Colonic mucosa (tissue), 4 donors: ENCODE measurements at places on chromosomes 13 and 19. TPM values are rescaled to one million over a fixed set of nuclear protein-coding genes. Genes with fewer than 3 reads are reported as not detected.

MYO16 gene
- total RNA-seq = 0.05 TPM

LILRB4 gene
- 2.8 TPM for total RNA-seq

SIGLEC7 gene
- total RNA-seq = 1.0 TPM

ZNF302 gene
- total RNA-seq = 11.8 TPM

PMIS2 gene
- total RNA-seq = not detected

SLC25A42 gene
- 3.7 TPM for total RNA-seq

CABP5 gene
- total RNA-seq = not detected

LRRC25 gene
- total RNA-seq = 1.4 TPM

INSR gene
- 58.7 TPM for total RNA-seq

TMEM238 gene
- total RNA-seq = 85.9 TPM

B9D2 gene
- 10.4 TPM for total RNA-seq

KLHL1 gene
- not detected for total RNA-seq

- DNase-seq = peak; percentile 85
Observed at GRCh38 chr19:41192574-41193429, at the start of gene CYP2S1. TSS of gene CYP2S1 (plus strand) at chr19:41193219. CDS start at chr19:41193265, 46 bp downstream.

- DNase-seq = no peak
Observed at GRCh38 chr19:13095393-13095784, 7.3 kb downstream of the LYL1 start.

GRCh38 chr13:62387647-62388046 lies 972.0 kb upstream of the PCDH20 start:
- no peak for DNase-seq

GRCh38 chr13:65287405-65287804 lies 1942.7 kb downstream of the PCDH9 start:
- no peak for DNase-seq

- DNase-seq = peak; percentile 89
Observed at GRCh38 chr19:48501494-48502349, 9.9 kb downstream of the LMTK3 start.

DNA sequence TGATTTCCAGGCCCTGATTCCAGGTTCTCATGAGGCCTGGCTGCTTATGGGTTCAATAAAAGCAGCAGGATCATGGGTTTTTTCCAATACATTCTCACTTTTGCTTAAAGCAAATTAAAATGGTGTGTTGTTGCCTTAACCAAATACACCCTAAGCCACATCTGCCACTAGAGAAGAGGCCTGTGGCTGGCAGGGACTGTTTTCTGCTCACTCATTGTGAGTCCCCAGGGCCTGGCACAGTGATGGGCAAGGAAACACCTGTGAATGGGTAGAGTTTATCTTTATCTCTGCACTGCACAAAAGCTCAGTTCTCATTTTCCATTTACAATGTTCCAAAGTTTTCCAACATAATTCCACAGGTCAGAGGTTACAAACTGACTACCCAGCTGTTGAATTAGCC lies 726.0 kb downstream of the UQCRFS1 start:
- DNase-seq = no peak

GRCh38 chr13:81089371-81090157 lies 748.6 kb upstream of the SPRY2 start:
- DNase-seq = no peak

DNA sequence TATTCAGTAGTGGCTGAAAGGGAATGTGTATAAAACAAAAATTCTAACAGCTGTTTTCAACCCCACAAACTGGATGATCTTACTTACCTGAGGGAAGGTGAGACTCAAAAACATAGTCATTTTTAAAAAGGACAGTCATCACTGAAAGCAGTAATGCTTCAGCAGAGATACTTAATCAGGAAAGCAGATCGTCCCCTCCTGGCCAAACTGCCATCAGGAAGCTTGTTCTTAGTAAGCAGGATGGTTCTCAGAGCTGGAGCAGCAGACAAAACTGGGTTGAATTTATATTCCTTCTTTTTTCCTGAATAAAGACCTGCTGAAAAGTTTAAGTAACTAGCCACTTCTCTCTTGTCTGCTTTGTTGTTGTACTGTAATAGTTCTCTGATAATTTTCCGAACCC lies 1156.5 kb downstream of the OLFM4 start:
- no peak for DNase-seq

GRCh38 chr13:102620516-102620915 lies 23.7 kb downstream of the TPP2 start:
- no peak for DNase-seq

DNA sequence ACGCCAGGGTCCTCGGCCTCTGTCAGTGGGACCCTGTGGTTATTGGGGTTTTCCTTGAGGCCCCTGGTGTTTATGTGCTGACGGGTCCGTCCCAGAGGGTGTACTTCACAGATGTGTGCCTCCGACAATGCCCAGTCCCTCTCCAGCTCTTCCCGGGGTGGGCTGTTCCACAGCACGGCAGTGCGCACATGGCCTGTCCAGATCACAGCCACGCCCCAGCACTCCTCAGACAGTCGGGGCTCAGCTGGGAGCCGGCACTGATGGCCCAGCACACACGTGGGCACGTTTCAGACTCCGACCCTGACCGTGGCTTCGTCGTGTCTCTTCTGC lies 16.9 kb upstream of the F7 start:
- no peak for DNase-seq

GRCh38 chr19:30666301-30666803 lies 294.2 kb downstream of the ZNF536 start:
- DNase-seq = peak; percentile 41

GRCh38 chr19:677201-677600 lies 1.0 kb downstream of the FSTL3 start:
- peak; percentile 57 for DNase-seq

- DNase-seq = no peak
Observed at GRCh38 chr19:9941231-9941630, 4.9 kb upstream of the OLFM2 start.

- DNase-seq = no peak
Observed at GRCh38 chr13:109447667-109448066, 338.7 kb downstream of the IRS2 start.

GRCh38 chr19:6778386-6778785 lies 5.9 kb downstream of the VAV1 start:
- no peak for DNase-seq

GRCh38 chr13:76131551-76131950 lies 495.4 kb downstream of the LMO7 start:
- no peak for DNase-seq

GRCh38 chr19:48290401-48290770 lies 20.5 kb downstream of the ZNF114 start:
- no peak for DNase-seq

GRCh38 chr19:11769995-11770394 lies 3.2 kb downstream of the ZNF441 start:
- no peak for DNase-seq

DNA sequence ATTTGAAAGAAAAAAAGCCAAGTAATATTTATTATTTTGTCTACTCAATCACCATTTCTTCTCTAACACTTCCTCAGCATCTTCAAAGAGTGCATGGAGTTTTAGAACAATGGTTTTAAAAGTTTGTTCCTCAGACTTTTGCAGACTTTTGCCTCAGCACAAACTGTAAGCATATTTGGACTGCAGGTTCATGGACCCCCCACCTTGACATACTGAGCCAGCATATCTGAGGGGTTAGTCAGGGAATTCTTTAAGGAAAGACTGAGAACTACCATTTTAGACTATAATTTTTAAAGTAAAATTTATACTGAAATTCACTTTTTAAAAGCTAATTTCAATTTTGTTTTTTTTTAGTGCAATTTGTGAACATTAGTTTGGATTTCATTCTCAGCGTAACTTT lies 1676.8 kb upstream of the PCDH20 start:
- DNase-seq = no peak

DNA sequence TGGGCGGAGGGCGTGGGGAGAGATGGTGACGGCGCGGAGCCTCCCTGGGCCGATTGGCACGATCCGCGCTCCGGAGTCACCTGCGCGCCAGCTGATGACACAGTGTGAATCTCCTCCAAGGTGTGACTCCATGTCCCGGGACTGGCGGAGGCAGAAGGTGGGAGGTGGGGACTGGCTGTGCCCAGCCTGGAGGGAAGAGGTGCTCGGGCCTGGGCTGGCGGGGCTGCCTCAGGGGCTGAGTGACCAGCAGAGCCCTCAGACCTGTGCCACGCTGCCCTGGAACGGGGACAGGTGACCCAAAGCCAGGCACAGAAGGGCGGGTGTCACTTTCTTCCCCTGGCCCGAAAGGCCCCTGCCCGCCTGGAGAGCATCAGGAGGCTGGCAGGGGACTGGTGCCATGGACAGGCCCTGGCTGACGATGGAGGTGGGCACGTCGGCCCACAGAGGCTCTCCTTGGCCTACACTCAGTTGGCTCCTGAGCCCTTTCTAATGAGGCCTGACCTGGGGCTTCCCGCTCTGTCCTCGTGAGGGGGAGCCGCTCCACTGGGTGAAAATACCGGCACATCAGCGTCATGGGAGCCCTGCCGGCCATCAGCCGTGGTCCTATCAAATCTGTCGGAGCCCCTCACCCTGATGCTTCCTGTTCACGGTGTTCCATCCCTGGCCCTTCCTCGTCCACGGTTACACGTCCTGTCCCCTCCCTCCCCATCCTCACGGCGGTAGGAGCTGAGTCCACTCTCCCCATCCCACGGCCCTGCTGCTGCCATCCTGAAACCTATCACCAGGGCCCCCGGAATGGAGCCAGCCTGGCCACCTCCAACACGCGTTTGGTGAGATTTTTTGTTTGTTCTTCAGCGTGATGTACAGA lies 75.6 kb downstream of the SPACA7 start:
- DNase-seq = peak; percentile 12

- no peak for DNase-seq
Observed at GRCh38 chr13:105471673-105472072, 1063.8 kb downstream of the EFNB2 start.

- peak; percentile 68 for DNase-seq
Observed at GRCh38 chr19:45640849-45641273, 1.7 kb upstream of the EML2 start.

GRCh38 chr19:595326-596262 lies 5.9 kb downstream of the HCN2 start:
- DNase-seq = no peak

DNA sequence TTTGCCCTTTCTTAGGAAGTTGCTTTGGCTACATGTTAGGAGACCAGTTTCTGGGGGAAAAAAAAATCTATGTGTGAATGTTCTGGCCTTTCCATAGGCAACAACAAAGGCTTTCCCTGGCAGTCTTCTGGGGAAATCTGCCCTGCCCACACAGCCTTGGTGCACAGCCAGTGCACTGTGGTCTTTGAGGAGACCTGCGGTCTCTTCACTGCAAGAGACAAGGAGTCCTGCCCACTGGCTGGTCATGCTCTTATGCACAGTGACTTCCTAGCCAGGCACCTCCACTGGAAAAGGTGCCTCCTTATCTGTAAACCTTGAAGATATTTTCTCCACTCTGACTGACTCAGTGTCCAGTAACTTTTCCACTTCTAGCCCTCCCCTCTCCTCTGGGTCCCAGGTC lies 155.1 kb downstream of the SUCLA2 start:
- no peak for DNase-seq

GRCh38 chr13:66951426-66951825 lies 278.7 kb downstream of the PCDH9 start:
- no peak for DNase-seq

- no peak for DNase-seq
Observed at GRCh38 chr19:2798733-2799132, 13.4 kb downstream of the THOP1 start.

GRCh38 chr19:41226053-41226873 lies 7.2 kb downstream of the AXL start:
- peak; percentile 74 for DNase-seq

DNA sequence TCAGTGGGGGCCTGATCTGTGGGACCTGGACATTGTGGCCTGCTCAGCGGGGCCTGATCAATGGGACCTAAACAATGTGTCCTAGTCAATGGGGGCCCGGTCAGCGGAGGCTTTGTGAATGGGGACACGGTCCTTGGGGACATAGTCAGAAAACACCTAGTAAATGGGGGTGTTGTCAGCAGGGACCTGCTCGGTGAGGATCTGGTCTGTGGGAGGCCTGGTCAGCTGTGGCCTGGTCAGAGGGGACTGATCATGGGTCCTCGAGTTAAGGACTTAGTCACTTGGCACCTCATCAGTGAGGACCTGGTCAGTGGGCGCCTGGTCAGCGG lies 44.5 kb upstream of the TPM4 start:
- no peak for DNase-seq

- DNase-seq = no peak
Observed at GRCh38 chr13:108618233-108618632, 11.2 kb upstream of the MYO16 start.

GRCh38 chr19:46931202-46931601 lies 70.4 kb downstream of the ARHGAP35 start:
- no peak for DNase-seq

- peak; percentile 89 for DNase-seq
Observed at GRCh38 chr13:114281351-114282040, at the start of gene UPF3A. TSS of gene UPF3A (plus strand) at chr13:114281601. CDS start at chr13:114281640, 39 bp downstream.

DNA sequence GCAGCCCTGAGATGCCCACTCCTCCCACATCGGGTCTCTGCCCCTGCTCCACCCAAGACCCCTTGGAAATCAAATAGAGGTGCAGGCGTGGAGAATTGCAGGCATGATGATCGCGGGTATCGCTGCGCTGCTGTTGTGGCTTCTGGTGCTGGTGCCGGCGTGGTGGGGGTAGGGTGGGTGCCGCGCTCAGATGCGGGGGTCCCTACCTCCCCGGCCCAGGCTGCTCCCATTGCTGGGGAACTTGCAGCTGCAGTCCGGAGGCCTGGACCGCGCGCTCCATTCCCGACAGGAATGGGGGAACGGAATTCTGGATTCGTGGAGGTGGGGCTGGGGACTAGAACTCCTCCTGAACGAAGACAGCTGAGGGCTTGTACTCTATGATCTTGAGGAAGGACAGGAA lies 20.4 kb downstream of the CYP2F1 start:
- no peak for DNase-seq

DNA sequence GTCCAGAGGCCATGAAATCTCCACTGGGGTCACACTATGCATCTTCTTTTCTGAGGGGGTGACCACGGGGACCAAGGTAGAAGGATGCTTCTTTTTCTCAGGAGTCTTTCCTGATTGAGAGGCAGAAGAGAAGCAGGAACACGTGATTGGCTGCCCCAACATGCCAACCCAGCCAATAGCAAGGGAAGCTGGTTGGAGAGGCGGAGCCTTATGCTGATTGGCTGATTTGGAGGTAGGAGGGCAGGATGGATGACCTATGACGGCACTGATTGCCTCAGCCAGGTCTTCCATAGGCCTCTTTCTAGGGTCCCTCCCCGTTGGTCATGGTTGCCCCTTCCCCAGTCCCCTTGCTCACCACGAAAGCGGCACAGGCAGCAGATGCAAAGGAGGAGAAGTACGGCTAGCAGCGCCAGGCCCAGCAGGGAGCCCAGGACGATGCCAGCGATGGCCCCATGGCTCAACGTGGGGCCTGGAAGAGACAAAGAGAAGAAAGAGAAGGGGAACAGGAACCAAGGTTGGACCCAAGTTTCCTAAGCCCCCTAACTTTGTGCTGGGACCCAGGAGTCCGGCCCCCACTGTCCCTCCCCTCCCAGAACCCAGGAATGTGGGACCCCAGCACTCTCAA lies 8.0 kb downstream of the VSIG10L start:
- no peak for DNase-seq

DNA sequence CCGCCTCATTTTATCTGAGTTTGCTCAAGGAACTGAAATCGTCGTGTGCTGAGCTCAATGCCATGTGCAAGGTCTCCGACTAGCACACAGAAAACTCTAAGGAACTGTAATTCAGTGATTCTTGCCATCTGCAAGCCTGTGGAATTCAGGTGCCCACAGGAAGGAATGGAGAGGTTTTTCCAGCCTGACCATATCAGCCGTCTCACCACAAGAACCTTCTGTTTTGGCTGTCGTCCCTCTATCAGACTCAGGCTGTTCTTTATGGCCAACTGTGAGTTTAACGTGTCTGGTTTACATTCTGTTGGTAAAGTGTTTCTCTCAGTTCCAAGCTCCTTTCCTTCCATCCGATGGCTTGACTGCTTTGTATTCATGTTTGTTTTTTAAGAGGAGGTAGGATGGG lies 293.5 kb downstream of the SPRY2 start:
- no peak for DNase-seq
